ENCODE measurements at places on chromosomes 5 and 9.
A peak's percentile ranks its signal among the peaks of the same experiment; 100 is the strongest.

GRCh38 chr9:129688285-129689043 is 23.0 kb downstream of the PRRX2 start:
- DNase-seq, result no peak

DNA sequence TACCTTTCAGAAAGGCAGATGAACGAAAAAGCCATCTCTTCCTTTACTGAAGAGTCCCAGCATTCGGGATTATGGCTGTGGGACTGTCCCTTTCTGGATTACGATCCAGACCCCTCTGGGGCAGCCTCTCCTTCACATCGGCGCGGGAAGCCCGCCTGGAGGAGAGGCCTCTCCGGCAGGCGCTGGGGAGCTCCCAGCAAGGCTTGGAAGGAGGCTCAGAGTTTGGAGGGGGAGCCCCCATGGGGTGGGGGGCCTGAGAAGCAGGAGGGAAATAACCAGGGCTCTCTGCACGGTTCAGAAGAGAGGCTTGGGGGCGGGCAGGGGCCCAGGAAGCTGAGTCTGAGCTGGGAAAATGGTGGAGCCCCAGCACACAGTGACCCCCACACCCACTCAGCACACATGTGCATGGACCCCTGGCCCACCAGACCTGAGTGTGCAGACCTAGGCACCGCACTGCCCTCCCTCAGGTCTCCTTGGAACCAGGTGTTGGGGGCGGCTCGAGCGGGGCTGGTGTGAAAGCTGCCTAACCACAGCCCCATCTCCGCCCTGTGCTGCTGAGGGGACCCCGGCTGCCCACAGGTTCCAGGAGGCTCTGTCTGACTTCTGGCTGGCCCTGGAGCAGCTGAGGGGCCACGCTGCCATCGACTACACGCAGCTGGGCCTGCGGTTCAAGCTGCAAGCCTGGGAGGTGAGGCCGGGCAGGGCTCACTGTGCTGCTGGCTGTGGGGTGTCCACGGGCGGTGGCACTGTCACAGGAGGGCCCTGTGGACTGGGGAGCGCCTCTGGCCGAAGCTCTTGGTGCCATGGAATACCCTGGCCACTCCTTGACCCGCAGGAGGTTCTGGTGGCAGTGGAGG is 4.5 kb downstream of the NOXA1 start:
- no peak for DNase-seq

GRCh38 chr9:80560976-80561375 is 989.2 kb downstream of the TLE4 start:
- DNase-seq, result no peak

DNA sequence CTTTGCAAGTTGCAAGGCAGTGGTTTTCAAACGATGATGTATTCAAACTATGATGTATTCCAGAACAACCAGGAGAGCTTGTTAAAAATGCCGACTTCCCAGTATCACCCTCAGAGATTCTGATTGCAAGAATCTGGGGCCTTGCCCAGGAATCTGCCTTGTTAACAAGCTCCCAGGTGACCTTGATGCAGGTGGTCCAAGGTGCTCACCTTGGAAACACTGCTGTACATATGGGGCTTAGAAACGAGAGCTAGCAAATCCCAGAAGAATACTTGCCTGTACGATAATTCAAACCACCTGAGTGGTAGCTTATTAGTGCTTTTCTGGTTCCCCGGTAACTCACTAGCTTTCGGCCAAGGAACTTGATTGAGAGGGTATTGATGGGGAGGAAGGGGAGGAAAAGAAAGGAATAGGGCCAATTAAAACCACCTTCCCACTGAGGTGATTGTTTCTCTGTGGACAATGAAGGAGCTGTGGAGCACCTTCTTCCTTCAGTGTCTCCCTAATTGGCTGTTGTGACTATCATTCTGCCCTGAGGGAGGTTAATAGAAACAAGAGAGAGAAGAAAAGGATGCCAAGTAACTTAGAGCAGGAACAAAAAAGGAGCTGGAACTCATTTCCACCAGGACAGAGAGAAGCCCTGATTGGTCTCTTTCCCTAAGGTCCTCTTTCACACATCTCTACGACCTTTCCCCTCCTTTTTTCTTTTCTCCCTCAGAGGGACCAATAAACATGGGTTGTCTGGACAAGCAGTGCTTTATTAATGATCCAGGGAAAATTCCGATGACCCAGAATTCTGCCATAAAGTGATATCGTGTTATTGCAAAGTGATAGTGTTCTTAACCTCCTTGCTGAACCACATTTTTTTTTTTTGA is 218.8 kb downstream of the TMEM167A start:
- peak; percentile 26 for DNase-seq

GRCh38 chr5:72645064-72645846 is 138.0 kb upstream of the ZNF366 start:
- DNase-seq, result no peak

- no peak for DNase-seq
Observed at GRCh38 chr9:93898502-93899426, 56.4 kb downstream of the BARX1 start.

GRCh38 chr5:16548115-16548514 is 68.7 kb downstream of the RETREG1 start:
- DNase-seq, result no peak

DNA sequence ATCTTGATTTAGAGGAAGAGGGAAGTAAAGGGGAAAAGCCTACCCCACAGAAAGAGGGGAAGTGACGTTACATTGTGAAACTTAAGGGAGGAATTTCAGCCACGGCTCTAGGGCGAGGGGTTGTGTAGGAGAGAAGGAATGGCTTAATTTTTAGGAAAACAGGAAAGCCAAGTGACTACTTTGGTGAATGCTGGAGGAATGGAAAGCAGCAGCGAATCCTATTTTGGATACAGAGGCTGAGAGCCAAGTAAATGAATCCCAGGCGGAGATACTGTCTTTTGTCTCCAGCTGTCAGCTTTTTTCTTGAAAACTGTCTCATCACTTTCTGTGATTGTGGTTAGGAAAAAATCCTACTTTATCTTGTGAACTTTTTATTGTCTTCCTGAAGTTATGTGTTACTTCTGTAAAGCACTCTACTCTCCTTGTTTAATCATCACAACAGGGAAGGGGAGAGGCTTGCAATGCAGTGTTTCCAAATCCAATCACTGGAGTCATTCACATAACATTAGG is 188.4 kb downstream of the TSSK1B start:
- peak; percentile 45 for DNase-seq

DNA sequence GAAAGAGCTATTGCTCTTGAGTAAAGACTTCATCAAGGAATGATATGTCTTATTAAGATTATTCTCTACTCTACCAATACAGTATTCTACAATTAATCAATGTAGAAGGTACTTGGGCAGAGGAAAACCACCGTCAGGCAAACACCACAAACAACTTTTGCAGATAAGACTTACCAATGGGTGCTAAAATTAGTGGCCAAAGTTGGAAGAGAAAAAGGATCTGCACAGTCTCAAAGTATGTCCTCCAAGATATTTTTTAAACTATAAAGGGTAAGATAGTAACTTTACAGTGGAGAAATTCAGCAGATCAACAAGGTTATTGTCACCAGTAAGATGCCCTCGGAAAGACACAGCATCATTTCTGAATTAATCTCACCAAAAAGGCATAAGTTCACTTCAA is 38.9 kb downstream of the NRG2 start:
- no peak for DNase-seq

DNA sequence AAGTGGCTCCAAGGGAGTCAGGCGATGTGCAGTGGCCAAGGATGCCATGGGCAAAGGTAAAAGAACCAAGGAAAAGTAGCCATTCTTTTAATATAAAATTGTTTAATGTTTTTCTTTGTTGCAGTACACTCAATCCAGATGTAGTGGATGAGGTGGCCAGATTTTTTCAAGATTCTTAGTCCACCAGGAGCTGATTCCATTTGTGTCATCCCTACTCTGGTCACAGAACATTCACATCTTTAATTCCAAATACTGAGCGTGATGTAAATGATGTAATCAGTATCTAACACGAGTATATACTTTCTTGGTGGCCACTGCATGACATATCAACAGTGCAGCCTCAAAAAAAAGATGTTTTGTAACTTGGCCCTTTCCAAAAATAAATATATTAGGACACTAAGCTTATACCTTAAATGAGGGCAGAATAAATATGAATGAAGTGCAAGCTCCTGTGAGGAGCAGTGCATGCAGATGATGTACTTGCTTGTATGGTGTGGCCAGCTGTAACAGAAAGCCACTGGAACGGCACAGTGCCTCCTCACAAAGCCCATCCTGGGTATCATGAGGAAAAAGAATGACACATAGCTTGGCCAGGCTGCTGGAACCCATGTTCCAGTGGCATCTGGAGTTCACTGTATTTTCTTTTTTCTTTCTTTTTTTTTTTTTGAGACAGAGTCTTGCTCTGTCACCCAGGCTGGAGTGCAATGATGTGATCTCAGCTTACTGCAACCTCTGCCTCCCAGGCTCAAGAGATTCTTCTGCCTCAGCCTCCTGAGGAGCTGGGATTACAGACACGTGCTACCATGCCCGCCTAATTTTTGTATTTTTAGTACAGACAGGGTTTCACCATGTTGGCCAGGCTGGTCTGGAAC is 6.5 kb upstream of the SPATA24 start:
- no peak for DNase-seq

GRCh38 chr5:14594378-14595074 is 12.9 kb downstream of the OTULINL start:
- DNase-seq, result no peak

GRCh38 chr9:134391319-134392231 is 65.3 kb downstream of the RXRA start:
- no peak for DNase-seq

GRCh38 chr5:95864944-95865504 is 42.5 kb upstream of the GLRX start:
- no peak for DNase-seq

- DNase-seq, result no peak
Observed at GRCh38 chr5:168270476-168270875, 21.0 kb upstream of the WWC1 start.

GRCh38 chr5:103174147-103174546 is 54.0 kb downstream of the PPIP5K2 start:
- no peak for DNase-seq

GRCh38 chr9:83623679-83624076 is 735 bp downstream of the IDNK start:
- DNase-seq, result peak; percentile 42

DNA sequence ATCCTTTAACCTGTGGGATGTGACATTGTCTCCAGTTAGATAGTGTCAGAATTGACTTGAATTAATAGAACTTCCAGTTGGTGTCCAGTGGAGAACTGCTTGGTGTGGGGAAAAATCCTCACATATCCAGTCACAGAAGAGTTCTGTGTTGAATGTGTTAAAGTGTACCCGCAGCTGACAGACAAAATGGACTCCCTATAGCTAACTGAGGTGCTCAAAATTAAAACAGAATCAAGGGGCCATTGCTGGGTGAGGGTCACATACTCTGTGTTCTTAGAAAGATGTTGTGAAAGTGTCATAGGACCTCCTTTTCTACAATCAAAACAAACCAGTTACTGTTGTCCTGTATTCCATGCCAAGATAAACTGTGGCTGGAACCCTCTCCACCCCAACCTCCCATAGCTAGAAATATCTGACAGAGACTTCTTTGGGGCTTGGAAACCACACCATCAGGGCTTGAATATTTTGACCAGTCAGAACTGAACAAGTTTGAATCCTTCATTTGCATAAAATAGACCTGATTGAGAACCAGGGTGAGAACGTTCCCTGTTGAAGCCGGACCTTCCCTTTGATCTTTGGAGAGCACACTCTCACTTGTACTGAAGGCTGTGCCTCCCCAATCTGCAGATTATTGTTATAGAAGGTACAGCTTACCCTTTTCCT is 164.0 kb upstream of the ZNF608 start:
- DNase-seq, result no peak

- DNase-seq, result peak; percentile 53
Observed at GRCh38 chr5:65916636-65917035, 9.7 kb upstream of the ERBIN start.

- no peak for DNase-seq
Observed at GRCh38 chr5:157750320-157750719, 6.8 kb downstream of the LSM11 start.

DNA sequence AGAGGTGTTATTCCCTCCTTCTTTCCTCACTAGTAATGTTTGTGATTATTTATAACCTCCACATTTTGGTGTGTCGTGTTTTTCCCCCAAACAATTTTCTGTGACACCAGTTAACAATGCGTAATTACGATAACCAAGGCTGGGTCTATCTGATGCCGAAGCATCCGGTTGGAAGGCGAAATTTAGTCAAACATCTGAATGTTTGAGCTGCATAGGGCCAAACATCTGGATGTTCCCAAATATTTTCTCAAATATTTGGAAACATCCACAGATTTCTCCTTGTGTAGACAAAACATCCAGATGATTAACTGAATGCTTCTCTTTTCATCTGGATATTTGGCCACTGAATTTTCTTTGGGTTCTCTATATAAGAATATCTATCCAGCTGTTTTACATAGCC is 371.7 kb downstream of the NFIB start:
- no peak for DNase-seq

DNA sequence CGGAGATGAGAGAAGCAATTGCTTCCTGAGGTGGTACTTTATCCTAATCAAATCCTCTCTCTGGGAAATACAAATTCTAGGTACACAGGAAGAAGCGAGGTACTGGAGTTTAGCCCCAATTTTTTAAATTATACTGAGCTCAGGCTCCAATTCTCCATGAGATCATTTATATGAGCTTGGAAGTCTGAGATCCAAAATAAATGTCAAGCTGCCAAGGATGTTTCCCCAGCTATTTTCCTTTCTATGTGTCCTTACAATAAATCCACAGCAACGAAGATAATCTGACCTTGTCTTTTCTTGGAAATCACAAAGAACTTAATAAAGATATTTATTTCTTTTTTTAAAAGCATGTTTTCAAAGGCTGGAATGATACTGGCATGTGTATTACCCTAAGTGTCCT is 597.3 kb downstream of the GABRG2 start:
- no peak for DNase-seq

DNA sequence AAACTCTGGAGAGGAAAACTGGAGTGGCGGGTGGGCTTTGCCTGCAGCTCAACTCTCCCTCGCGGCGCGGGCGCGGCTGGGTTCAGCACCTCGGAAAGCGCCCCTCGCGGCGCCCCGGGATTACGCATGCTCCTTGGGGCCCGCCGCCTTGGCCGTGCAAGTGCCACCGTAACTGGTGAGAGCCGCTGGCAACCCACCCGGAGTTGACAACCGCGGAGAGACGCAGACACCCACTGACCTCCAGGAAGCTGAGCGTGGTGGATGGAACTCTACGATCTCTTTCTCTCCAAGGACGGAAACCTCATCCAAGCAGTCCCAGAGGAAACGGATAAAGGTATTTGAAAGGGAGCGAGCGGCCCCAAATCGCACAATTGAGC is 194 bp upstream of the RXFP3 start:
- no peak for DNase-seq

- DNase-seq, result no peak
Observed at GRCh38 chr9:136847826-136848392, 1.3 kb upstream of the PHPT1 start.

DNA sequence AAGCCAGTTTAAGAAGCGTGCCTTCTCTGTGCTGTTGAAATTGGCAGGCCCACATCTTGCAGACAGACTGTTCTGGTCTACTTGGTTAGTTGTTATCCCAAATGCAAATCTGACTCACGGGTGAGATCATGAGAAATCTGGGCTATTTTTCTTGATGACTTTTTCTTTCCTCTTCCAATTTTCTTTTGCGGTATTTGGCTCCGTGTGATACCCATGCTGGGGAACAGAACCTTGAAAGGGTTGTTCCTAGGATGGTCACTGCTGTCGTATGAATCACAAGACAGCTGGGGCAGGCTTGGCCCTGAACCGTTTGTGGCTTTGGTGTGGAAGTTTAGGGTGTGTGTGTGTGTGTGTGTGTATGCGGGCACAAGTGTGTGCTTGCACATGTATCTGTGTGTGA is 24.6 kb downstream of the PDZD2 start:
- no peak for DNase-seq

All from pons (tissue), 1 donor.